ENCODE measurements at places on chromosomes 1 and 21.

DNA sequence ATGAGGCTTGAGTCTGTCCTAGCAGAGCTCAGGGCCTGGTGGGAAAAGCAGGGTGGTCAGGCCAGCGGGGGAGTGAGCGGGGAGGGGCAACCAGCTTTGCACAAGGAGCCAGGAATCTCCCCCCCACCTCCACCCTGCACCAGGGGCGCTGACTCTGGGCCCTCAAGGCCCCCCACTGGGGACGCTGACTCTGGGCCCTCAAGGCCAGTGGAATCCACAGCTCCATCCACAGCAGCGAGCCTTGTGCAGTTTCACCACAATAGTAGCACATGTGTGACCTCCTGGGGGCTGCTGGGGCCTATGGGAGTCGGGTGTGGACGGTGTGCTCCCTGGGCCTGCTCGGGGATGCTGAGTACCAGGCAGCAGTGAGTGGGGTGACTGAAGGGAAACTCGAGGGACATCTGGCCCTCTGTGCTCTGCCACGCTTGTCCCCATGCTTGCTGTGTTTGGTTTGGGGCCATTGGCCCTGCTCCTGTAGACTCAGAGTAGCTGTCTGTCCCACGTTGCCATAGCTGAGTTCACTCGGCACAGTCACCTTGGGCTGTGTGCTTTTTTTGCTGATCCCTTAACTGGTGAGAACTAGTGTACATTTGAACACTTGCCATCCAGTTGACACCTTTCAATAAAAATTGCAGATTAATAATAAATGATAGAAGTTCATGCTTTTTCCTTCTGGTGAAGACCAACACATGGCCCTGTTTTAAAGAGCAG, 89.2 kb downstream of the ADARB1 start:
- no peak for DNase-seq

DNA sequence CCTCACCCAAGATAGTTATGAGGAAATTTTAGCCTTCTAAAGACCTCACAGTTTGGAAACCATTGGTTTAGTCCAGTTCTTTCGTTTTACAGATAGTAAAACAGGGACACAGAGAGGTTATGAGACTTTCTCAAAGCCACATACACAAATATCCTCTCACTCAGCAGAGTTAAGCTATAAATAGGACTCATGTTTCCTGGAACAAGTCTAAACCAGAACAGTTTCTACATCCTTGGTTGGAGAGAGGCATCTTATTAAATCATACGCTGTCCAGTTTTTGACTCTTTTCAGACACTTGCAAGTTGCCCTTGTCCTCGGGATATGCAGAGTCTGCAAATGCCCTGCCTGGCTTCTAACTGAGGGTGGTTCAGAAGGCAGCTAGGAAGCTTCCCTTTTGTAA, 462.1 kb upstream of the DEPDC1 start:
- DNase-seq, result no peak

- no peak for DNase-seq
Observed at GRCh38 chr21:17786851-17787181, 32.3 kb downstream of the C21orf91 start.

- DNase-seq, result no peak
Observed at GRCh38 chr1:205517763-205518162, 13.3 kb downstream of the CDK18 start.

DNA sequence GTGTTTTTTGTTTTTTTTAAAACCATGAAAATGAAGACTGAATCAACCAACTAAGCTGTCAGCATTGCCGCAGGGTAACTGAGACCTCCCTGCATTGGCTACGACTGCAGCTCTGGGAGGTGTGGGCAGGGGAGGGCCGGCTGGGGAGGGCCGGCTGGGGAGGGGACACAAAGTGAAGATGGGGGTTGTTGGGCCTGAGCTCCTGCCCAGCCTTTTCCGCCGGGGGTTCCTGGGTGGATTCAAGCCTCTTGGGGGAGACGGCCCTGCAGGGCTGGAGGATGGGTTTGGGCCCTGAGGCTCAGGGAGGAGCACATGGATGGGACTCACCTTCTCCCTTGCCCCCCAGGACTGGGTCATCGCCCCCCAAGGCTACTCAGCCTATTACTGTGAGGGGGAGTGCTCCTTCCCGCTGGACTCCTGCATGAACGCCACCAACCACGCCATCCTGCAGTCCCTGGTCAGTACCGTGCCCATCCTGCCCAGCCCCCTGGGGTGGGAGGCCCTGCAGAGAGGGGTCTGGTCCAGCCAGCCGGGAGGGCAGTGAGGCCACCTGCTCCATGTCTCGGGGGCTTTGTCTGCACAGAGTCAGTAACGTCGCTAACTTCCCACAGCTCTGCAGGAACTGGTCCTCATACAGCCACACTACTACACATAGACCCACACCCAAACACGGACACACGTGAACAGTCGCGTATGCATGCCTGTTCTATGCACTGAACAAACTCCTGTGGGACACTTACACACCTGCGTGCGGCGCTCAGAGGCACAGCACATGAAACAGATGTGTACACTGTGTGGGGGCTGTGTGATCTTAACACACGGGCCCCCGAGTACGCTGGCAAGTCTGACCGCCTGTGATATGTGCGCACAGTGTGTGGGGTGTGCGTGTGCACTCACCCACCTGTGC, 31.5 kb downstream of the BMP8A start:
- no peak for DNase-seq

GRCh38 chr1:43750083-43750482, 42.7 kb downstream of the ST3GAL3 start:
- DNase-seq, result no peak

DNA sequence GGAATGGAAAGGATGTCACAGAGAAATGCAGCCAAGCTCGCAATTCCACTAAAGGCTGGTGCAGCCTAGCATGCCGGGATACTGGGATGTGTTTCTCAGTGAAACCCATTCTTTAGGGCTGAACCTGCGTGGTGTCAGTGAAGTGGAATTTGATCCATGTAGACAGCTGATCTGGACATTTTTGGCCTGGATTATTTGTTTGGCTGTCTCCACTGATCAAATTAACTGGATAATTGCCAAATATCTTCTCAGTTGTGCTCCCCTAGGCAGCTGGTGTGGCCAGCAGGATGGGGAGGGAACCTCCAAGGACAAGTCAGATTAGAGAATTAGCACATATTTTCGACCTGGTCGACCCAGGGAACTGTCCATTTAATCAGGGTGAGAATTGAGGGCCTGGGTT, 318.4 kb downstream of the RPS6KC1 start:
- DNase-seq, result no peak
